ENCODE measurements at places on chromosomes 4 and X. TPM values are rescaled to one million over a fixed set of nuclear protein-coding genes. Genes with fewer than 3 reads are reported as not detected.

DNA sequence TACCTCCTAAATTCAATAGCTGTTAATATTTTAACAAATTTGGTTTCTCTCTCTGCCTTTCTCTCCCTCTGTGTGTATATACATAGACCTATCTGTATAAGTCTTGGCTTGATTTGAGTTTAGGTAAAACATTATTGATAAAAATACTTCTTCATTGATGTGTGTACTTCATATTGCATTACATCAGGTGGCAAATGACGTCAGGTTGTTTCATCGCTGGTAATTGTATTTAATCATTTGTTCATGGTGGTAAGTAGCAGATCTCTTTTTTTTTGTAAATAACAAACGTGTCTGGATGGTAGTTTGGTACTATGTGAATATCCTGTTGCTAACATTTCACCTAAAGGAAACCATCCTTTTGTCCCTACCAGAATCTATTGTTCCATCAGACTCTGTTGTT lies 55.1 kb downstream of the GALNT7 start:
- no peak for DNase-seq

The TRAPPC11 gene
- 51.5 TPM for total RNA-seq

DNA sequence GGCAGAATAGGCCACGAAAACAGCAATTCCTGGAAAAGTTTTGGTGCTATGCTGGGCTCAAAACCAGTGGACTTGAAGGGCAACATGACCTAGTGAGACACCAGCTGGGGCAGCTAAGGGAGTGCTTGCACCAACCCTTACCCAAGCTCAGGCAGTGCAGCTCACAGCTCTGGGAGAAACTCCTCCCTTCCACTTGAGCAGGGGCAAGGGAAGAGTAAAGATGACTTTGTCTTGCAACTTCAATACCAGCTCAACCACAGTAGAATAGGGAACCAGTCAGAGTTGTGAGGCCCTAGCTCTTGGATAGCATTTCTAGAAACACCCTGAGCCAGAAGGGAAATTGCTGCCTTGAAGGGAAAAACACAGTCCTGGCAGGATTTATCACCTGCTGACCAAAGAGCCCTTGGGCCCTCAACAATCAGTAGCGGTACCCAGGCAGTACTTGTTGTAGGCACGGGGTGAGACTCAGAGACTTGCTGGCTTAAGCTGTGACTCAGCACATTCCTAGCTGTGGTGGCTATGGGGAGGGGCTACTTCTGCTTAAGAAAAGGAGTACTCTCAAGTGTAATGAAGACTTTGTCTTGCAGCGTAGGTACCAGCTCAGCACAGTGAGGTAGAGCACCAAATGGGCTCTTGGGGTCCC lies 19.7 kb upstream of the ABCG2 start:
- peak; percentile 71 for DNase-seq

GRCh38 chr4:26227601-26228229 lies 93.1 kb upstream of the RBPJ start:
- DNase-seq, result no peak

DNA sequence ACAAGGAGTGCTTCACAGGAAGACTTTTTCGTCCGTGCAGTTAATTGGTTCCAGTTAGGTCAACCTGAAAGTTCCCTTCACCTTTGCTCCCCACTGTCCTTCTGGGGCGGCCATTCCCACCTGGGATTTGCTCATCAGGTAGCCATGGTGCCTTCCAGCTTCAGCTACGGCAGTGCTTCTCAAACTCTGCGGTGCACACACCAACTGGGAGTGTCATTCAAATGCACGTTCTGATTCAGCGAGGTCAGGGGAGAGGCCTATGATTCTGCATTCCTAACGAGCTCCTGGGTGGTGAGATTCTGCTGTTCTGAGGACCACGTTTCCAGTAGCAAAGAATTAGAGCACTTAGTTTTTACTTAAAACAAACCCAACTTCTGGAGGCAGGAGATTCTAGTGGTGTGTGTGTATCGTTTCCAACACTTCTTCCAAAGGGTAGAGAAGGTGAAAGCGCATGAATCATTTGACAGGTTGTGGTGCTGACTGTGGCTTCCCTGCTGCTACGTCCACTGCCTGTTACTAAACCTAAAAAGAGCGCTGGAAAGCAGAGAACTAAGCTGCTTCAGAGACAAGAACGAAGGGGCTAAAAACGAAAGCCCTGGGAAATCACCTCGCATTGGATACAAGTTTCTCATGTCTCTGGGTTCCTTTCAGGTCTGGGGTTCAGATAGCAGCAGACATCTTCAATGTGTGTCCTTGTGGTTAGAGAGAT lies 4.7 kb upstream of the HELT start:
- peak; percentile 10 for DNase-seq

The SLC26A1 gene
- total RNA-seq, result 0.27 TPM

GRCh38 chr4:174278467-174278866 lies 5.0 kb downstream of the FBXO8 start:
- no peak for DNase-seq

The FGF16 gene
- total RNA-seq, result 1.8 TPM

The PAGE4 gene
- total RNA-seq, result not detected

- DNase-seq, result no peak
Measured at GRCh38 chrX:22674932-22675331, 324.8 kb upstream of the DDX53 start.

The FAM156B gene
- total RNA-seq, result 7.9 TPM

DNA sequence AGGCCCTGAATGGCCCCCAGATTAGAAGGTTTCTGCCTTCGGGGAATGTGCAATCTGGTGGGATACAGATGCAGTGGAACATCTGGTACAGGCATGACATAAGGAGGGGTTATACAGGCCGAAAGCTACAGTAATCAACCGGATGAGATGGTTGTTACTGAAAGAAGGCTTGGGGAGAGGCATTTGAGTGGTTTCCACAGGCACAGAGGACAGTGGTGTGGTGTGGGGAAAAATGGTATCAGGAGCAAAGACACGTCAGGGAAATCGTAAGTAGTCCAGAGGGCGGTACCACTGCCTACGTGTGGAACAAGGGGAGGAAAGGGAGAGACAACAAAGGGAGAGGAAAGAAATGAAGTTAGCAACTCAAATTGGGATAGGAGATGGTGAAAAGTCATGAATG lies 3.0 kb downstream of the PDLIM3 start:
- no peak for DNase-seq

DNA sequence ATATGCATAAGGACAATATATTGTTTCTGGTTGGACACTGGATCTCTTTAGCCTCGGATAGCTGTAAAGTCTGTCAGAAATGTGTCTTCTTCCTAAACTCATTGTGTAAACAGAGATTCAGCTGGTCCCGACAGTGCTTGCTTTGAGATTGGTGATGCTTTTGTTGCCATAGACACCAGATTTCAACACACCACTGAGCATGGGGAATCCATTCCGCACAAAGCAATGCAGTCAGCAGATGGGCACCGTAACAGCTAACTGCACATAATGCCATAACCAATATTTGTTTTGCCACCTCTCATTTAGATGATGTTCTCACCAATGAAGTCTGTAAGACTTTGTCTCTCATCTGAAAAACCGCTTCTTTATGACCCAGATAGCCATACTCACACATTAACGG lies 33.3 kb upstream of the FAM47C start:
- DNase-seq, result no peak

- no peak for DNase-seq
Measured at GRCh38 chr4:108351791-108352190, 183.1 kb upstream of the LEF1 start.

Data from fibroblast of the aortic adventitia (primary cell).